ENCODE measurements at places on chromosomes 5 and 9.

DNA sequence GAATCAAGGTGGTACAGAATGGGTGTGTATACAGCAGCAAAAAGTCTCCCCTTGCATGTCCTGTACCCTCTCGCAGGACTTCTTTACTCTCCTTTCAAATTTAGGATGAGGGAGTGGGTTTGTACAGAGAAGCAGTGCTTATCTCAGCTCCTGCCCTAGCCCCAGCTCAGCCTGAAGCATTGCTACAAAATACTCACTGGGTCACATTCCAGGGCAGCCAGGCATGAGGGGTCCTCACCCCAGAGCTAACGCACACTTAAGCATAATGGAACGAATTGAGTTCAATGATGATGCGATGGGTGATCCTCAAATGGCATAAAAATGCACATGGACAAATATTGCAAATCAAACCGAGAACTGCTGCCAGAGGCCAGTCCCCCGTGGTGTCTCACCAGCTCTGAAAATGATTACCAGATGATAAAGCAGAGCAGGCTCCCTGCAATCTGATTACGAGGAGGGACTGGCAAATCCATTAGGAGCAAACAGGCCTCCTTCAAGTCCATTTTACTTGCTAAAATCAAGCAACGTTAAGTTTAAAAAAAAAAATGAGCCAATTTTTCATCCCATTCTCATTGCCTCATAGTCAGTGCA, 231.6 kb upstream of the TAS2R1 start:
- no peak for DNase-seq

DNA sequence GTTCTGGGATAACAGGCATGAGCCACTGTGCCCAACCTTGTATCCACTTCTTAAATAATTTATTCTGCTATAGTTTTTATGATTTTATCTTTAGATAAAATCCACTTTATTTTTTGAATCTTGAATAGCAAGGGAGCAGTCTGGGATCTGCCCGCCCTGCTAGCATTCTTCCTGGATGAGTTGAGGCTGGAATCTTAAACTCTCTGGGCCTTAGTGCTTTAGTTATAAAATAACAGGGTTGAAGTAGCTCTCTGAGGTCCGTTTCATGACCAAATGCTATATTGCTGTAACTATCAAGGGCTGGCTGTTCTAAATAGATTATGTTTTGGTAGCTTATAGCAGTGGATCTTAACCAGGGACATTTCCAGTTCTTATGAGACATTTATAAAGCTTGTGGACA, 20.8 kb downstream of the ACER2 start:
- no peak for DNase-seq

GRCh38 chr5:179427032-179427675, 81.9 kb upstream of the ADAMTS2 start:
- DNase-seq = no peak

DNA sequence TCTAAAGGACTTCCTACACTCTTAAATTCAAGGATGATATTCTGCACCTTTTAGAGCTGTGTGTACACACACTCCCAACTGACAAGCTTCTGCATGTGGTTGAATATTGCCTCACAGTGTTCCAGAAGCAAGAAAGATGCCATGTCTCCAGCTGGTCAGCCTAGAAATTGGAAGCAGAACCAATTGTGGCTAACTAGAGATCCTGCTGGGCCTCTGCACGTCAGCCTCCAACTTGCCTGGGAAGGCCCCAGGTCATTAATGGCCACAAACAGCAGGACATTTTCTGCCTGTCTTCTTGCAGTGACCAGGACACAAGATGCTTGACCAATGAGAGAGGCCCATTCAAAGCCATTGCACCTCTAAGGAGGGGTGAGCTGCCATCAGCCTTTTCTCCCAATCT, 571.9 kb upstream of the BRINP1 start:
- no peak for DNase-seq

- no peak for DNase-seq
Measured at GRCh38 chr9:841371-842209, at the start of gene DMRT1. Gene DMRT1, plus strand, starts transcription at chr9:841697. Its CDS starts 142 bp downstream, at chr9:841839.

DNA sequence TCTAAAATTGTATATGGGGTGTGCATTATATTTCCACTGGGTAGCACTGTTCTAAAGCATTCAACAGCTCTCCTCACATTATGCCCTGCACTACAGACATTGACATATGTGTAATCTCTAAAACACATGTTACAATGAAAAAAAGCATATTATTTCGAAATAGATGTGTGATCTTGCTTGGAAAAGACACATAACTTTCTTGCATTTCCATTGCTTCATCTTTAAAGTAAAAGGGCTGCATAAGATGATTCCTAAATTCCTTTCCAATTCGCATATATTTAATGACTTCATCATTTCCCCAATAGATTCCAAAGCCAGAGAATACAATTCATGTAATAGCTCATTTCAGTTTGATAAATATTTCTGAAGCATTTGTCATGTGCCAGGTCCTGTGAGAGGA, 566.9 kb downstream of the PDE4D start:
- DNase-seq = no peak

GRCh38 chr5:66072031-66072430, 72.1 kb upstream of the SREK1 start:
- no peak for DNase-seq

DNA sequence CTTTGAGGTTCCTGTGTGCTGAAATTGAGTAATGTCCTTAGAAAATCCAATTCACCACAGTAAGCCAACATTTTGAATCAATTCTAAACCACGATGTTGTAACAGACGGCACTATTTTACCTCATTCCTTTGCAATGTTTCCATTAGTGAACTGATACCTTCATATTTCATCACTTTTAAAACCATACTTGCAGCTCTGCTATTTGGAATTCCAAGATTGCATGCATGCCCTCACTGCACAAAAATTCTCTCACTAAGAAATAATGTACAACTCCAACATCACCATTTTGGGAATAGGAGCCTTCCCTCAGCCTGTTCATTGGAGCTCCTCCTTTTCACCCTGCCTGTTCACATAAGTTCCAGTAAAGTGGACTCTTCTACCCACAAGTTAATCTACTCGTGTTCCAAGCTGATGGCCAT, 74.8 kb upstream of the TGFBR1 start:
- DNase-seq = no peak

DNA sequence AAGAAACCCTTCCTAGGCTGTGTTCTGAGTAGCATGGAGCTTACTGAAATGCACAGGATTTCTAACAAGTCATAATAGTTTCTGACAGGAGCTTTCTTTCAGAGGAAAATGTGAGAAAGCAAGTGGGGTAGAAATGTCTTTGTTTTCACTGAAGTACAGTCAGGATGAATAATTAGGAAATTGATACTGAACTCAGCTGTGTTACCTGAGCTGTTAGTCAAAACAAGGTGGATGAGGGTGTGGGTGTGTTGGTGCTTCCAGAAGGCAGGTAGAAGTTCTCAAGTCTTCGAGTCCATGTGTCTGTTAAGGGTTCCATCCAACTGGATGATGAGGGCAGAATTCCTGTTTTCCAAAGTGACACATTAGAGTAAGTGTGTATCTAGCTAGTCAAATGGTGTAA, 122.4 kb downstream of the BASP1 start:
- no peak for DNase-seq
